ENCODE measurements at places on chromosomes 2 and 18.
A peak's percentile ranks its signal among the peaks of the same experiment; 100 is the strongest.

GRCh38 chr18:64017870-64018269, 48.0 kb downstream of the SERPINB8 start:
- no peak for DNase-seq

- no peak for DNase-seq
These were observed 751.4 kb upstream of the HS6ST1 start for GRCh38 chr2:129069875-129070594.

GRCh38 chr18:27921904-27922751, 254.8 kb downstream of the CDH2 start:
- no peak for DNase-seq

- no peak for DNase-seq
These were observed 205.6 kb downstream of the ARHGAP15 start for GRCh38 chr2:143334837-143335236.

DNA sequence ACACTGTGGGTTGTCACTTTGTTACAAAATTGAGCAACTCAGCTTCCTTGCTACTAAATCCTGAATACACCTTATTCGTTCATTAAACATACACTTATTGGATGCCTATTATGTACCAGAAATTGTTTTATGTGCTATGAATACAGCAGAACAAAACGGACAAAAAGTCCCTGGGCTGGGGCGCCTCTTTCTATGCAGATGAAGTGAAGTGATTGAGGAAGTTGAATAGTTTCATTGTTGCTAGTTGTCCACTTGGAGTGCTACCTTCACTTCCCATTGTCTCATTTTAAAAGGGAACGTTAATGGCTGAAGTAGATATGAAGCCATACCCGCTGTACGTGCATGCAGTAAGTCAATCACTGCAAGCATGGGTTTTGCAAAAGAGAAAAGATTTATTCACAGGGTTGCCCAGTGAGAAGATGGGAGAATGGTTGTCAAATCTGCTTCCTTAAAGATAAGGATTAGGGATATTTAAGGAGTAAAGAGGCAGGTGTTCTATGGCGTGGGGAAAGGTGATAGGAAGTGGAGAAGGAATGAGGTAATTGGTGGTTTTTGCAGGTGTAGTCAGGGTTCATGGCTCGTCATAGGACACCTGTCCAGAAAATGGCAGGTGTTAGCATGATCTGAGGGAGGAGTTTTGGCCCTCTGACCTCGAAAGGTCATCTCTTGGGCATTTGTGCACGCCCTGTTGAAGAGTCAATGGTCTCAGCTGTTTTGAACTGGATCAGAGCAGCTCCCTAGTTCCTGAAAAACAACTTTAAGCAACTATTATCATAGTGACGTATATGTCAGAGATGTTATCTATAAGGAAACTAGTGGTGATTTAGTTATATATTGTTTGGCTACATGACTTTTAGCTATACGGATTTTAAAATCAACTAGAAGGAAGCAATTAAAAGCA, 23.5 kb downstream of the TRPM8 start:
- no peak for DNase-seq

- DNase-seq, result no peak
These were observed 10.5 kb upstream of the PIEZO2 start for GRCh38 chr18:11159844-11160243.

DNA sequence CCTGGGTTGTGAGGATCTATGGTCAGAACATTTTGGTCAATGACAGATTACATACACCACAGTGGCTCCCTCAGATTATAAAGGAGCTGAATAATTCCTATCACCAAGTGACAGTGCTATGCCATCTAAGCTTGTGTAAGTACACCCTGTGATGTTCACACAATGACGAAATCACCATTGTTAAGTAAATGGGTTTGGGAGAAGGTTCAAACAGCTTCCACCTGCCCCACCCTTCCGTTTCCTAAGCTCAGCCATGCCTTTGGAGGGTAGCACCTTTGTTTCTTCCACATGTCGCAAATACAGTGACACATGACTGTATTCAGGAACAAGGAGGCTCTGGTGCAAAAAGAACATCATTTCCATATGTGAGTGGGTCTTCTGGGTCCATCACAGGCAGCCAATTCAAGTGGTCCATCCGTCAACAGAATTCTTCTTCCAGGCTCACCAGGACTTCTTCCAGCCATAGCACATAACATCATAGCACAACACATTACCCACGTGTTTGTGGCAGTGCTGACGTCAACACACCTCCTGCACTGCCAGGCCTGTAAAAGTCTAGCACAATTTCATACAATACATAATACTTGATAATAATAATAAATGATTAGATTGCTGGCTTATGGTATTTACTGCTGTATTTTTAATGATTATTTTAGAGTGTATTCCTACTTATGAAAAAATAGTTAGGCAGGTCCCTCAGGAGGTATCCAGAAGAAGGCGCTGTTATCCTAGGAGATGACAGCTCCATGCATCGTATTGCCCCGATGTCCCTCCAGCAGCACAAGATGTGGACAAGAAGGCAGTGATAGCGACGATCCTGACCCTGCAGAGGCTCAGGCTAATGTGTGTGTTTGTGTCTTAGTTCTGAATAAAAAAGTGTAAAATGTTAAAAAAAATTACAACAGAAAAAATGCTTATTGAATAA, 264.8 kb downstream of the ANAPC1 start:
- DNase-seq, result no peak

- DNase-seq, result no peak
These were observed 87.6 kb upstream of the NFU1 start for GRCh38 chr2:69524799-69525198.

- no peak for DNase-seq
These were observed 238.2 kb upstream of the RBBP8 start for GRCh38 chr18:22694954-22695353.

- DNase-seq, result no peak
These were observed 236.1 kb upstream of the SIX3 start for GRCh38 chr2:44705356-44705755.

DNA sequence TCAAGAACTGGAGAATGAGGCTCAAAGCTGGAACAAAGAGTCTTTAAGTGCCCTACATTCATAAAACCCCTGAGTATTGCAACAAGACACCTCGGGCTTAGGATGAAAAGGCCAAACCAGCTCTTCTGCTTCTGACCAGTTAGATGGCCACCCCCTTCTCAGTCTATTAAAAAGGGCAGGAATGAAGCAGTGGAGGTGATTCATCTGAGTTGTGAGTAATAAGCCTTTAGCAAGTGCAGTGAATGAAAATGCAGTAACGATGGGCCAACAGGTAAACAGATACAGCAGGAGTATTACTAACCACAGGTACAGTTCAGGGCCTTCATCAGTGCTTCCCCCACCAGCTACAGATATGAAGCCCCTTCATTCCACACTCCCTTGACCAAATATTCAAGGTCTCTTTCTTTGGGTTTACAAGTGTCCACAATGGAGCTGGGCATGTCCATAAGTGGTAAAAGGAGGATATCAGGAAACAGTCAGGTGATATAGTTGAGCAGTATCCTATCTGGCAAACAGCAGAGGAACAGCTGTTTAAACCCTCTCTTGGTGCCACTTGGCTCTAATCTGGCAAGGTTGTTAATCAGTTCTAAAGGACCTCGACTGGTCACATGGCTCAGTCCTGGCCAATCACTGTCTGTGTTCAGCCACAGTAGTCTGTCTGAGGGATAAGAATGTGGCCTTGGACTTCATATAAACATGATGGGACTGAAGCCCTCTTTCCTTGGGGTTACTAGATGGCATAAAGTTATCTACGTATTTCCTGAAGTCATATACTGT, 17.8 kb downstream of the SERPINB13 start:
- DNase-seq, result no peak

- DNase-seq, result no peak
These were observed 16.7 kb downstream of the WIPF1 start for GRCh38 chr2:174580951-174581350.

DNA sequence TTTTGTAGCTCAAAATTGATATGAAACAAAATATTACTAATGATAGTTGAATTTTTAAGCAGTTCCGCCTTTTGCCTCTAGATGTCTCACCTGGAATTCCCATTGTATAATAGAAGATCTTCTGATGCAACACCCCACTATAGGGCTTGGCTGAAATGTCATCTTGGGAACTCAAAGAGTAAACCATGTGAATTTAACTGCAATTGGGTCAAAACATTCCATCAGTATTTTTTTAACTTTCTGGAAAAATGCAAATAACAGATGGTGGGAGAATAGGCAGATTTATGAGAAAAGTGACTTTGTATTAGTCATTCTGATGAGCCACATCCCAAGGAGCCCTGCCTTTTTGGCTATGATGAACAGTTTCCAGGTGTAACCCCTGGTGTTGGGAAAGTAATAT, 489.9 kb downstream of the NYAP2 start:
- no peak for DNase-seq

GRCh38 chr2:38245114-38245641, 131.9 kb downstream of the ATL2 start:
- DNase-seq, result no peak

- no peak for DNase-seq
These were observed 16.0 kb downstream of the INSIG2 start for GRCh38 chr2:118103951-118104940.

DNA sequence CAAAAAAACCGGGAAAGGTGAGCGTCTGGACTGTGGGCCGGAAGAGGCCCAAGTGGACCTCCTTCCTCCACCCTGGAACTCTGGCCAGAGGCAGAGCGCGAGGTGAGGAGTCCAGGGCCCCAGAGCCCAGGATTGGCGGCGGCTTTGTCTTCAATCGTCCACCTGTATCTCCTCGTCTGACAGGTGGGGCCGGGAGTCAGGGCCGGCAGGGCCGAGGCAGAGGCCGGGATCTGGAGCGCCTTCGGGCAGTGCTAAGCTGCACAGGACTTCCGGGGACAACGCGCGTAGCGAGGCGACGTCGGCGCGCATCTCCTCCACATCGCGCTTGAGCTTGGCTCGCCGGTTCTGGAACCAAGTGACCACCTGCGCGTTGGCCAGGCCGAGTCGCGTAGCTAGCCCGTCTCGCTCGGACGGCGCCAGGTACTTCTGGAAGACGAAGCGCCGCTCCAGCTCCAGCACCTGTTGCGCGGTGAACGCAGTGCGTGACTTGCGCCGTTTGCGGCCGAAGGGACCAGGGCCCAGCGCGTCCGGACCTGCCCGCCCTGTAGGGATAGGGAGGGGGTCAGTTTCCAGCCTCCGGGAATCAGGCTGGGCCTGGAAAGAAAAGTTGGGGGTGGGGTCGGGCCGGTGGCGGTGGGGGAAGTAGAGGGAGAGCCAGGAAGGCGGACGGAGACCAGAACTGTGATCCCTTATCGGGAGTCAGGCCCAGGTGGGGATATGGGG, 1.5 kb downstream of the LBX2 start:
- no peak for DNase-seq

- DNase-seq, result no peak
These were observed 370.2 kb upstream of the LYPD1 start for GRCh38 chr2:133040170-133040569.

DNA sequence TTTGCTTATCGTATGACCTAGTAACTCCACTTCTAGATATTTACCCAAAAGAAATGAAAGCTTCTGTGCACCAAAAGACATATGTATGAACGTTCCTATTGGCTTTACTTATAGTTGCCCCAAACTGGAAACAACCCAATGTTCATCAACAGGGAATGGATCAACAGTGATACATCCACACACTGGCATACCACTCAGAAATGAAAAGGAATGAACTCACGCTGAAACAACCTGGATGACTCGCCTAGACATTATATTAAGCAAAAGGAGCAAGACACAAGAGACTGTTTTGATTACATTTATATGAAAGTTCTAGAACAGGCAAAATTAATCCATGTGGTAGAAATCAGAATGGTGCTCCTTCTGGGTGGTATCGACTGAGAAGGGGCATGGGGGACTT, 18.9 kb downstream of the ADRA2B start:
- no peak for DNase-seq

- DNase-seq, result peak; percentile 64
These were observed at the start of gene VAMP8 for GRCh38 chr2:85577386-85578242. Gene VAMP8, plus strand, starts transcription at chr2:85577586. Its CDS starts 61 bp downstream, at chr2:85577647.

DNA sequence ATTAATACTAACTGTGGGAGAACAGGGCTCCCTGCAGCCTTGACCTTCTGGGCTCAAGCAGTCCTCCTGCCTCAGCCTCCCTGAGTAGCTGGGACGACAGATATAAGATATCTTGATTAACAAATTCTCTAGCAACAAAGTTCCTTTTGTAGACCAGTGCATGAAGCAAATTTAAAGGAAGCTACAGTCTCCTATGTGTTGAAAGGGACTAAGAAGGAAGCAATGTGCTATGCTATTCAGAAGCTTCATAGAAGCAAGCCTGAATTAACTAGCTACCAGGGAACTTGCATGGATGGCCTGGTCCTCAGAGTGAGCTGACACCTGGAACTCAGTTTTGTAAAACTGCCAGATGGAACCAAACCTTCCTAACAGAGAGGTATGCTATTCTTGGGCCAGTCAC, 33.2 kb downstream of the RAPH1 start:
- no peak for DNase-seq

DNA sequence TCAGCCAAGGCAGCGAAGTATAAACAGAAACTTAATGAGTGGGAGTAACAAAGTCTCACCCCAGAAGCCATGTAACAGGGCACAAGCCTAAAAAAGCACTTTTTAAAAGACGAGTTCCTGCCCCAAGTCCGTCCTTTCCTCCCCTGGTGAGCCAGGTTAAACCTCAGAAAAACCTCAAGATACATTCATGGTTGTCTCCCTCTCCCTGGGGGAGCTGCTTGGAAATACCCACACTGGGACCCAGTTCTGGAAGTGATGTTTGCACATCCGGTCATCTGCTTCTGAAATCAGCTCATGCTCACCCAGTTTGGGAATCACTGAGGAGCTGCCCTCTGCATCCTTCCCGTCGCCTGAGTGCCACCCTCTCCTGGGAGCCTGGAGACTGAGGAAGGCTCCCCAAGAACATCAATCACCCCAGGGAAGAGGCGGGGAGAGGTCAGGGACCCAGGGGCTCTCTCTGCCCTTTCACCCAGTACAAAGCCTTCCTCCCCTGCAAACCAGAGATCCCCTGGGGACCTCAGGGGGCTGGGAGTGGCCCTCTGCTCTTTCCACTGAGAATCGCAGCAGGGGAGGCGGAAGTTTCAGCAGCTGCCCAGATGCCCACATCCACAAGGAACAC, 150.6 kb upstream of the AGAP1 start:
- no peak for DNase-seq

DNA sequence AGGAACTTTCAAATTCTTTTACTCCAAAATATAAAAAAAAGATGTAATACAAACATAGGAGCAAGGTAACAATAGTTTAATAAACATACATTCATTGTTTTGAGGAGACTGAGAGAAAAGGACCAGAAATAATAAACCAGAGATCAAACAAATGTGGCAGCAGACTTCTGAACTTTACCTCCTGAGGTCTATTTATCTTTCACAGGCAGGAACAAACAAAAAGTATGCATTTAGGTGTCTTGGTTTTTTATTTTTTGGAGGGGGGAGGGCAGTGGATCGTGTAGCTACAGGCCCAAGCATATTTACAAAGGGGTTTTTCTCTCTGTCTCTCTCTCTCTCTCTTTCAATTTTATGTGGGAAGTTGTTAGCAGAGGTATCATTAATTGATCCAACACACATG, 5.6 kb downstream of the PPP4R1 start:
- DNase-seq, result no peak

GRCh38 chr2:160388464-160389263, 104.9 kb downstream of the RBMS1 start:
- DNase-seq, result peak; percentile 43

DNA sequence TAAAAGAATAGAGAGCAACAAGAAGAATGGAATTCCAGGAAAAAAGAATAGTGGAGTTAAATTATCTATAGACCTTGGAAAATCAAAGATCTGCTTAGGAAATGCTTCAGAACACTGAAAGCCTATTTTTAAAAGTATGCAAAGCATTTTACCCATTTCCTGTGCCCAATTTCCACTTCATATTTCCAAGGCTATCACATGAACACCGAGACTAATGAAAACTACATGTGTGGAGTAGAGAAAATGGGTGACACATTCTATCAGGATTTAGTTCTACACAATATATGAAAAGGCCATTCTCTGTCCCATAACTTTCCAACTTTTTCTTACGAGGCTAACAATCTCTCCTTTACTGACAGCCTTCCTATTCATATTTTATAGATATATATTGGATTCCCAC, 279.4 kb downstream of the CCDC178 start:
- DNase-seq, result no peak
